ENCODE measurements at places on chromosomes 5 and 9. TPM values are rescaled to one million over a fixed set of nuclear protein-coding genes. Genes with fewer than 3 reads are reported as not detected.

The TAF1L gene
- total RNA-seq = not detected

DNA sequence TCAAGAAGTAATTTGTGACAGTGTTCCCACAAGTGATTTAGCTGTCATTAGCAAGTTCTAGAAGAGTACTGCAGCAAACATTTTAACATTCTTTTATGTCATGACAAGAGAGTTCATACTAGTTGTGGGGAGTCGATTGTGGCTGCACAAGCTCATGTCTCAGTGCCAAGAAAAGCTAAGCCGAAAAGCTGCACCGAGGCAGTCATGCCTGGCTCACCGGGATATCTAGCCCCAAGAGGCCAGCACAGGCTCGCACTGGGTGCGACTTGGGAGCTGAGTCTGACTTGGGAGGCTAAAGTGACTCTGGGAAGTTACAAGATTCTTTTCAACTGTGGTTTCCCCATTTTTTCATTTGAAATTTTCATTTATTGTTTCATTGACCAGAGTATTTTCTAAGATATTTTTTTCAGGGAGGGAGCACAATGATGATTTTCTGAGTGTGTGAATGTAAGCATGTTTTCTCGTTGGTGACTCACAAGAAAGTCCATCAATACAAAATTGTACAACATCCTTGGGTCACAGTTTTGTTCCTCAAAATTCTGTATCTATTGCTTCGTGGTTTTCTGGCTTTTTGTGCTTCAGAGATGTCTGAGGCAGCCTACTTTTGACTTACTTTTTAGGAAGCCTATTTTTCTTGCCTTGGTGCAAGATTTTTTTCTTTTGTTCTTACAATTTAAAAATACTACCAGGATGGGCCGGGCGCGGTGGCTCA, 18.7 kb downstream of the CAST start:
- H3K27ac ChIP-seq = no peak overlapping the region
- no peaks in the 10 kb centered on the region for H3K27me3 ChIP-seq
- no peak for DNase-seq
- H3K4me3 ChIP-seq = no peak overlapping the region
- no peaks in the 10 kb centered on the region for H3K36me3 ChIP-seq

GRCh38 chr5:43195670-43196265, 3.7 kb downstream of the NIM1K start:
- no peak overlapping the region for H3K27ac ChIP-seq
- H3K27me3 ChIP-seq = no peaks in the 10 kb centered on the region
- DNase-seq = no peak
- peaks cover 16% of the 10 kb centered on the region for H3K4me1 ChIP-seq
- H3K4me3 ChIP-seq = no peak overlapping the region

The IFNA21 gene
- total RNA-seq = not detected

GRCh38 chr5:10502130-10502529, 60.5 kb downstream of the ROPN1L start:
- no peak overlapping the region for H3K27ac ChIP-seq
- no peak overlapping the region for H3K4me3 ChIP-seq
- no peaks in the 10 kb centered on the region for H3K4me1 ChIP-seq
- H3K36me3 ChIP-seq = no peaks in the 10 kb centered on the region
- no peak for DNase-seq

DNA sequence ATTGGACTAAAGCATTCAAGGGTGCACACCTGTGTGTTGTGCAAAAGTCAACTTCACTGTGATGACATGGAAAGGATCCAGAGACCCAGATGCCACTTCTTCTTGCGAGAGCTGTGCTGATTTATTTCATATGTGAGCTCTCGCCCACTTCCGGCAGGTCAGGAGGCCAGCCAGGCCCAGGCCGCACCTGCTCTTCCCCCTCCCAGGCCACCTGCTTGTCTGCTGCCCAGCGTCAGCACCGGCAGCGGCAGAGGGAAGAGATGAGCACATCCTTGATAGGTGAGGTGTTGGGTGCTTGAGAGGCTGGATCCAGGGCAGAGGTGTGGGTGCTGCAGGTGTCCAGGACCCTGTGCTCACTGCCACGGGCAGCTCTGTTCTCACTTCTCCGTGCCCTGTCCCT, 242.9 kb downstream of the FANCC start:
- DNase-seq = no peak
- H3K27ac ChIP-seq = no peak overlapping the region
- no peaks in the 10 kb centered on the region for H3K4me1 ChIP-seq
- no peak overlapping the region for H3K4me3 ChIP-seq

DNA sequence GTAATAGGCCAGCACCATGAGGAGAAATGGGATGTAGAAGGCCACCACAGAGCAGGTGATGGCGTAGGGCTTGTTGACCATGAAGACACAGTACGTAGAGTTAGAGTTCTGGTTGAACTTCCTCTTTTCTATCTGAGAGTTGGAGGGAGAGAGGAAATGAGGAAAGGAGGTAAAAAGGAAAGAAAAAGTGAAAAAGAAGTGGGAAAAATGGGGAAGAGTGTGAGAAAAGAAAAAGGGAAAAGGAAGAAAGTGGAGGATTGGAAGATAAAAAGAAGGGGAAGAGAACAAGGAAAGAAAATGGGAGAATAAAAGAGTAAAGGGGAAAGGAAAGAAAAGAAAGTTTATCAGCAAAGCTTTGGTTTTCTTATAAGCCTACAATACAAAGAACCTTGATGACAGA, 126.1 kb downstream of the FBXO38 start:
- no peaks in the 10 kb centered on the region for H3K27me3 ChIP-seq
- H3K36me3 ChIP-seq = no peaks in the 10 kb centered on the region
- H3K4me1 ChIP-seq = no peaks in the 10 kb centered on the region
- no peak overlapping the region for H3K27ac ChIP-seq
- no peak overlapping the region for H3K4me3 ChIP-seq

GRCh38 chr9:138080979-138081378, 203.4 kb downstream of the CACNA1B start:
- no peak overlapping the region for H3K27ac ChIP-seq
- H3K4me3 ChIP-seq = no peak overlapping the region
- H3K4me1 ChIP-seq = no peaks in the 10 kb centered on the region
- DNase-seq = peak; percentile 44

The PPP3R2 gene
- total RNA-seq = not detected

- no peaks in the 10 kb centered on the region for H3K4me1 ChIP-seq
- no peak for DNase-seq
- no peaks in the 10 kb centered on the region for H3K36me3 ChIP-seq
- no peak overlapping the region for H3K27ac ChIP-seq
- no peak overlapping the region for H3K4me3 ChIP-seq
Observed at GRCh38 chr9:74838351-74838750, 49.4 kb downstream of the TRPM6 start.

- no peak overlapping the region for H3K27ac ChIP-seq
- peaks cover 11% of the 10 kb centered on the region for H3K27me3 ChIP-seq
- no peak for DNase-seq
Observed at GRCh38 chr5:147913786-147914185, 7.4 kb upstream of the C5orf46 start.

DNA sequence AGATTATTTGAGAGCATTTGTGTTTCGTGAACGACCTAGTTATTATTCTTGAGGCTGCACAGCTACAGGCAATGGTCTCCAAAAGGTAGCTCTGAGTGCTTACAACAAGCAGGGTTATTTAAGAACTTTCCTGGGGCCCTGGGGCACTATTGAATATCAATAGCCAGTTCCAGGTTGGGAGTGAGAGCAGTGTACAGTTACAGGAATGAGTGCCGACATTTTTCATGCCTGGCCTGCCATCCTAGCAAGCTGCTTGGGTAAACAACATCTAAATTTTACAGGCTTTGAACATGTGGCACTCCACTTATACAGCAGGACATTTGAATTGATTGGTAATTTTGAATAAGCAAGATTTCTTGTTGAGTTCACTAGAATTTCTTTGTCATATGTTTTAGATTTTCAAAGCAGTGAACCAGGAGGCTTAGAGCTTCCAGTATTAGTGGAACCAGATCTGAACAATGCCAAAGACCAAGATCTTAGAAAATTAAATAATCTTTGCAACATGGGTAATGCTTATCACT, 171.9 kb upstream of the GDNF start:
- H3K36me3 ChIP-seq = no peaks in the 10 kb centered on the region
- no peak overlapping the region for H3K4me3 ChIP-seq
- no peaks in the 10 kb centered on the region for H3K27me3 ChIP-seq
- DNase-seq = no peak
- H3K4me1 ChIP-seq = no peaks in the 10 kb centered on the region

DNA sequence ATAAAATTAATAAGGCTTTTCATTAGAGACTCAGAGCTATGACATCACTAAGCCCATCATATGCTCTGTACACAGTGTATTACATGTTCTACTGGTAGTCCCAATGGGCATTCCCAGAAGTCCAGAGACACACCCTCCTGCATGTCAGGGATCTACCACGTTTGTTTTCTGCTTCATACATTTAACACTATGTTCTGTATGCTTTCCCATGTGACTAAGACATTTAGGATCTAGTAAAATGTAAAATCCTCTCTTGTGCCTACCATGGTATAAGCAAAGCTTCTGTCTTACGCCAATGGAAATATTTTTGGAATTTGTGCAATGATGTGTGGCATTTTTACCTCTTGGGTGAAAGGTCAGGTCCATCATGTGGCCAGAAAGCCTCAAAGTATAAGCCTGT, 192.4 kb downstream of the ADAMTSL1 start:
- H3K4me1 ChIP-seq = no peaks in the 10 kb centered on the region
- no peaks in the 10 kb centered on the region for H3K36me3 ChIP-seq
- no peak for DNase-seq

GRCh38 chr9:99137225-99137624, 32.3 kb downstream of the TGFBR1 start:
- DNase-seq = no peak
- no peak overlapping the region for H3K27ac ChIP-seq
- H3K4me3 ChIP-seq = no peak overlapping the region
- no peaks in the 10 kb centered on the region for H3K27me3 ChIP-seq
- H3K4me1 ChIP-seq = no peaks in the 10 kb centered on the region

DNA sequence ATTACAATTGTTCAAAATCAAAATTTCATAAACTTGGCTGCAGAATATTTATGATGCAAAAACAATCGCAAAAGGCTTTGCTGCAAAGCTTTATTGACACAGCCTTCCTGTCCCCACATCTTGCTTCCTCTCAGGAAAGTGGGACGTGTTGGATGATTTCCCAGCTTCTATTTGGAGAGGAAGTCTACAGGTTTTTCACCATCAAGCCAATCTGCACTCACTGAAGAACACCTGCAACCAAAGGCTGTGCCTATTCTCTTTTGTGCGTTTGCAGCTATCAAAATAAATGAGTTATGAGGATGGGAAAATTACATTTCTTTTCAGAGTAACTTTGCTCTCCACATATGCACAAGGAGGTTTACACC, 214.4 kb downstream of the PLK2 start:
- H3K4me3 ChIP-seq = no peak overlapping the region
- no peak overlapping the region for H3K27ac ChIP-seq
- H3K4me1 ChIP-seq = no peaks in the 10 kb centered on the region
- H3K27me3 ChIP-seq = no peaks in the 10 kb centered on the region

DNA sequence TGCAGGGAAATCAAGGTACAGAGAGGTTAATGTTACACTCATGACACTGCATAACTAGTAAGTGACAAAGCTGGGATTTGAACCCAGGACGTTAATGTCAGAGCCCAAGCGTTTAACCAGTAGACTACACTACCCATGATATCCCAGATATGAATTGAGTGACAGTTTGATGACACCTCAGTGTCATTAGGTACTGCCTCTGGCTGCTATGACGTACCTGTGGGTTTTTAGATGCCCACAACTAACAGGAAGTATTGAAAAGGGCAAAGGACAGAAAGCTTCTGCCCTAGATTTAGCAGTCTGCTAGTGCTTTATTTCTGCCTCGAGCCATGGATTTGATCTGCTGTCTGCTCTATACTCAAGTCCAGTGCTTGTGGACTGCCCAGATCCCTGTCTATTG, 56.2 kb downstream of the GLRA1 start:
- no peak for DNase-seq
- H3K4me3 ChIP-seq = no peak overlapping the region
- H3K36me3 ChIP-seq = no peaks in the 10 kb centered on the region
- no peaks in the 10 kb centered on the region for H3K4me1 ChIP-seq
- no peak overlapping the region for H3K27ac ChIP-seq
- no peaks in the 10 kb centered on the region for H3K27me3 ChIP-seq

The CD74 gene
- 2,579 TPM for total RNA-seq

DNA sequence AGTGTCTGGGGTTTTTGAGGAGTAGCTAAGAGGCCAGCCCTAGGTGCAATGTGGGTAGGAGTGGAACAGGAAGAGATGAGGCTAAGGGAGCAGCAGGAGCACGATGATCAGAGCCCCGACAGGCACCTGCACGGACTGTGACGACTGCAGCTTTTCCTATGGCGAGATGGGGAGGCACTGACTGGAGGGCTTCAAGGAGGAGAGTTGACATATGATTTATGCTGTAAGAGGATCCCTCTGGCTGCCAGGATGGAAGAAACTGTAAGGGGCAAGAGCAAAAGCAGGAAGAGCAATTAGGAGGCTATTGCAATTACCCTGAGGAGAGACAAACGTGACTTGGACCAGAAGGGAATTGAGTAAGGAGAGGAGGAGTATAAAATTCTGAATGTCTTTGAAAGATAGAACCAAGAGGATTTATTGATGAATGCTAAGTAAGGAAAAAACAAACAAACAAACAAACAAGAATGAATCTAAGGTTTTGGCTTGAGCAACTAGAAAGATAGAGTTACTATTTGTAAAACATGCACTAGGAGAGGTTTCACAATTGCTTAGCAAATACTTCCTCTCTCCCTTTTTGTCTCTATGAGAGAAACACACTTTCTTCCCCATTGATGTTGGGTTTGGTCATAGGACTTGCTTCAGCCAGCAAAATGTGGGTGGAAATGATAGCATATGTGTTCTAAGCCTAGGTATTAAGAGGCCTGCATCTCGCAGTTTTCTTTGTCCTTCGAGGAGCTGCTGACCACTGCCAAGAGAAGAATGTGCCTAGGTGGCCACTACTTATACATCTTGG, 32.9 kb downstream of the TRPC7 start:
- no peak overlapping the region for H3K27ac ChIP-seq
- no peaks in the 10 kb centered on the region for H3K4me1 ChIP-seq
- no peak for DNase-seq

DNA sequence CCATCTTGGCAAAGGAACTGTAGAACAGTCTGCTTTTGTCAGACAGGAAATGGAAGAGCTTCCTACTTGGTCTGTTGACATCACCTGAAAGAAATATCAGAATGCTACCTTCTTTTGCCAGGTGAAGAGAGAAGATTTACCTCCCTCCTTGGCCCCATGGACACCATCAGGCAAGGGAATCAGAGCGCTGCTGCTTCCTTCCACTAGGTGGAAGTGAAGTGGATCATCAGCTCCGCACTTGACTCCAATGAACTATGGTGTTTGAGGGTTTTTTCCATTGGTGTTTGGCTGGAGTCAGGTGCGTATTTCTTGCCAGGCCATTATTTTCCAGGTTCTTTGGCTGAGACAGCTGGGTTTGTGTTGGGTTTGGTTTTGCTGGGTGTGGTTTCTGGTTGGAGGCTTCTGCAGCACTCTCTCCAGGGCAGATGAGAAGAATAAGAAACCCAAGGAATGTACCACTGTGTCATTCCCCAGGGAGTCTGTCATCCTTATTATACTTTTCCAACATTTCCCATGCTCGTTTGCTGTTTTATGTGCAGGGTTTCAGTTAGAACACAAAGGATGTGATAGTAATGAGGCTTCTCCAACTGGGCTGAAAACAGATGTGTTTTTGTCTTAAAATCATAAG, 12.4 kb downstream of the SPATA31E1 start:
- H3K4me1 ChIP-seq = no peaks in the 10 kb centered on the region
- H3K27ac ChIP-seq = no peak overlapping the region
- no peaks in the 10 kb centered on the region for H3K36me3 ChIP-seq
- no peak for DNase-seq

GRCh38 chr9:27204578-27204977, 92.4 kb downstream of the EQTN start:
- H3K27me3 ChIP-seq = no peaks in the 10 kb centered on the region
- DNase-seq = no peak
- H3K4me3 ChIP-seq = no peak overlapping the region
- H3K36me3 ChIP-seq = no peaks in the 10 kb centered on the region
- no peaks in the 10 kb centered on the region for H3K4me1 ChIP-seq
- no peak overlapping the region for H3K27ac ChIP-seq

Measured in adrenal gland (tissue), 19 donors.